Progenitor cell of endocrine pancreas (in vitro differentiated cells): ENCODE measurements at places on chromosomes 4 and X.

DNA sequence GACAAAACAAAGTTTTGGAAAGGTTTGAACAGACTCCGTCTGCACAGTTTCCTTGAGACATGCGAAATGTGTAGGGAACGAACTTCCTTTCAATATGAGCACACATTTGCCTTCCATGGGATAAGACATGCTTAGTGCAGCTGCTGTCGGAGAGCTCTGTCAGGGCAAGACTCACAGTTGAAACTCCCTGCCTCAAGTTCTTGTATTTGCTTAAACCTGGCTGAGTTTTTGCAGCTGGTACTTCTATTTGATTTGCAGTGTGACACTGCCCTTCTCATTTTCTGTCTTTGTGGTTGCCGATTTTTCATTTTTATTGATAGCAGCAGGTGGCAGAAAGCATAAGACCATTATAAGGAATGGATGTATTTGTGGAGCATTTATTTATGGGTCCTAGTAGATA is 18.2 kb upstream of the RHOH start:
- peaks cover 16% of the 10 kb centered on the region for H3K4me1 ChIP-seq
- no peak for DNase-seq
- no peaks in the 10 kb centered on the region for H3K36me3 ChIP-seq

GRCh38 chr4:26085551-26085950 is 171.5 kb downstream of the SMIM20 start:
- H3K27ac ChIP-seq: no peak overlapping the region
- H3K4me1 ChIP-seq: peaks cover 7% of the 10 kb centered on the region
- H3K4me3 ChIP-seq: no peak overlapping the region

GRCh38 chr4:11404431-11404830 is 24.3 kb downstream of the HS3ST1 start:
- H3K27ac ChIP-seq: no peak overlapping the region
- no peak overlapping the region for H3K4me3 ChIP-seq
- DNase-seq: no peak

- H3K27ac ChIP-seq: peak overlapping the region; percentile 91
- H3K27me3 ChIP-seq: no peaks in the 10 kb centered on the region
- peaks cover 31% of the 10 kb centered on the region for H3K4me1 ChIP-seq
Measured at GRCh38 chr4:183618681-183619080, 40.3 kb downstream of the RWDD4 start.

DNA sequence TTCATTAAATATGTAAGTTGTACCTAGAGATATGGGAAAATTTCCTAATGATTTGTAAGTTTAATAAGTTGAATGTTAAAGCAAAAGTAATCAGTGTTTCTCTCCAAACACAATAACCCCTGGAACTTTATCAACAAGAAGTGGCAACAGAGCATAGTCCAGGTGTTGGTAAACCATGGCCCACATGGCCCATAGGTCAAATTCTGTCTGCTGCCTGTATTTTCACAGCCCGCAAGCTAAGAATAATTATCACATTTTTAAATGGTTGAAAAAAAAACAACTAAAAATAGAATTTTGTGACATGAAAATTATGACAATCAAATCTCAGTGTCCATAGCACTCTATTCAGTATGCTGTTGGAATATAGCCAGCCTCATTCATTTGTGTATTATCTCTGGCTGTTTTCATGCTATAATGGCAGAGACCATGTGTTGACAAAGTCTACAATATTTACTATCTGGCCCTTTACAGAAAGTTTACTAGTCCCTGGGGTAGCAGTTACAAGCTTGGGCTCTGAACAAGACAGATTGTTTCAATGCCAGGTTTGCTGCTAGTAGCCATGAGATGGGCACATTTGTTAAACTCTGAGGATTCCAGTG is 395.8 kb downstream of the GASK1B start:
- H3K27ac ChIP-seq: no peak overlapping the region
- no peak for DNase-seq
- H3K4me1 ChIP-seq: peaks cover 8% of the 10 kb centered on the region
- H3K27me3 ChIP-seq: no peaks in the 10 kb centered on the region
- H3K36me3 ChIP-seq: no peaks in the 10 kb centered on the region
- no peak overlapping the region for H3K4me3 ChIP-seq
